Erythroblast (primary cell): ENCODE measurements at places on chromosomes 16 and 17.

DNA sequence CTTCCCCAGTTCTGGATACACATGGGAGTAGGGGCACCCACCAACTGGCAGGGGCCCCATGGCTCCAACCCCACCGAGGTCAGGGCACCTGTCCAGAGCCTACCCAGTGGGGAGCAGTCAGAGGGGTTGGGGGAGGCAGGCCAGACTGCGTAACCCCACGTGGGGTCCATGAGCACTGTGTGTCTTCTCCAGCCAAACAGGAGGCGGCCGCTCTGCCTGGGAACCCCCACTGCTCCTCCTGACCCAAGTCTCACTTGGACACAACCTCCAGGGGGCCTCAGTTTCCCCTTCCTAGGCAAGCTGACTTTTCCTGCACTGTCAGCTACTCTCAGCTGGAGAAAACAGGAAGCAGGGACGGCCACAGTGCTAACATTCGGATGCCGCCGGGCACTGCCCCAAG, 7.5 kb downstream of the ZNF469 start:
- DNase-seq = no peak

GRCh38 chr16:20380782-20381181, 23.8 kb downstream of the PDILT start:
- DNase-seq = no peak

- DNase-seq = no peak
Measured at GRCh38 chr17:6711081-6711674, 2.0 kb downstream of the SLC13A5 start.

DNA sequence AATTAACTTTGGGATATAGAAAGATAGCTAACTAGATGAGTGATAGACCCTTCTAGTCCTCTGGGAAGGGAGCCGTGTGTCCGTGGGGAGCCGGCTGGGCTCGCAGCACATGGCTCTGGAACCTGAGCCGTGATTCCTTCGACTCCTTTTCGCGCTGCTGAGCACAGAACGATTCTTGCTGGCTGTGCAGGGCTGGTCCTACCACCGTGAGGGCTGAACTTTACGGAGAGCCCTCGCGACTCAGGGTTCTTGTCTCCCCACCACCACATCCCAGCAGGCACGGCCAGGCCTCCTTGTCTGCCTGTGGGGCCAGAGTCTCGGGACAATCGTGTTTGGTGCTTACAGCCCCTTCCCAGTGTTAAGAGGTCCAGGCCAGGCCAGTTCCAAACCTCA, 13.8 kb upstream of the TCF25 start:
- no peak for DNase-seq
